ENCODE measurements at places on chromosomes 7 and 10. TPM values are rescaled to one million over a fixed set of nuclear protein-coding genes. Genes with fewer than 3 reads are reported as not detected.

DLG5 gene
- total RNA-seq: 47.5 TPM

- peak; percentile 88 for ATAC-seq
Measured at GRCh38 chr7:76234931-76235441, 33.3 kb downstream of the SRRM3 start.

DNA sequence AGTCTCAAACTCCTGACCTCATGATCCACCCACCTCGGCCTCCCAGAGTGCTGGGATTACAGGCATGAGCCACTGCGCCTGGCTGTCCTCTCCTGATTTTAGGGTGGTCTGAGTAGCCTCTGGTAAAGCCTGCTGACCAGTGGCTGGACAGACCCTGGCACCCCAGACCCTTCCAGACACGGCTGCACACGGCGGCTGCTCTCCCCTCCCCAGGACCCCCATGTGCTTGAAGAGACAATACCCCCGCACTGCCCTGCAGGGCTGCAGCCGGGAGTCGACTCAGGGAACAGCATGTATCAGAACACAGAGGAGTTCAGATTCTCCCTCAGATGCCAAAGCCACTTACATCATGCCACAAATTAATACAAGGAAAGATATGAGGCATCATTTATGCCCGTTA, 58.3 kb upstream of the CFAP46 start:
- no peak for ATAC-seq

DNA sequence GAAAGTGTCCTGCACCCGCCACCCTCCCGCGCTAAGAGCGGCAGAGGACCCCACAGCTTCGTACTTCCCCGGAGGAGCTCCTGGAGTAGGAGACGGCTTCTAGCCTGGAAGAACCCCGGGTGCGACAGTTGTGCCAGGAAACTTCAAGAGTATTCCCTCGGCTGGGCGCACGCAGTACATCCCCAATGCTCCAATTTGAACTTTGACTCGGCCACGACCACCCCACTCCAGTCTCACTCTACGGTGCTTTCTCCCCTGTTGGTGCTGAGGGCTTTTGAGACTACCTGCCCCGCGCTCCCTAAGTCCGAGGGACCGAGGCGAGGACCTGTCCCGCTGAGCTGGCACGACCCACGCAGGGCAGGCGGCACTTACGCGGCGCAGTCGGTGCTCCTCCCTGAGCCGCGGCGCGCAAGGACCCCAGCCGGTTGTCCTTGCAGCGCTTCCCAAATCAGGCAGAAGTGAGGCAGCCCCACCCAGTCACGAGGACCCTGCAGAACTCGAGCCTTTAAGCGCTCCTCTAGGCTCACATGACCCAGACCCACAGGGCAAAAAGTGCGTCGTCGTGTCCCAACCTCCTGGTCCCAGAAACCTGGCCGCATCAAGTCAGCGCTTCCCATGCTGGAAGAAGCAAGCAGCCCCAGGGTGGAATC, at the start of gene CPVL:
CPVL (minus strand) TSS at position 481 of the 650 bp plus-strand sequence. CDS start 25,476 bp downstream, outside the sequence.
- ATAC-seq: peak; percentile 79

DNA sequence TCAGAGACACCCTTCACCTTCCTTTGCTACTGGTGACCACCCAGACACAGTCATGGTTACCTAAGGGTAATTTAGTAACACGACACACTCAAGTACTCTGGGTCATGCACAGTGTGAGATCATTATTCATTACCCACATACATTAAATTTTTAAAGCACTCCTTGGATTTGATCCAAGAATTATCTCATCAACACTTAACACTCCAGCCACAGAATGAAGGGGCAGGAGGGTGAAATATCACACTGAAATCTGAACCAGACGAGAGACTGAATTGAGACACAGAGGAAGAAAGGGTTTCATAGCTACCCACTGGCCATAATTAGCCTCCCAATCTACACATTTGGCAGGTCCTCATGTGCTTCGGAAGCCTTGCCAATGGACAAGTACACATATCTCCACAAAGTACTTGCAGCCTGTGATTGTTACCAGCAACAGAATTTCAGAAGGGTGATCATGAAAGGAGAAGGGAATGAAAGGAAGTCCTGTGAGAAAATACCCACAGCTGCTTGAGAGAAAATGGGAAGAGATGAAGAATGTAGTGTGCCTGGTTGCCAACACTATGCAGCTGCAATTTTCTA, 189.3 kb downstream of the POLR1F start:
- peak; percentile 52 for ATAC-seq

GRCh38 chr10:86723009-86723408, 33.4 kb upstream of the BMPR1A start:
- ATAC-seq: no peak

PAX4 gene
- not detected for total RNA-seq

PLOD3 gene
- total RNA-seq: 12.3 TPM

PLA2G12B gene
- total RNA-seq: 0.49 TPM

DNA sequence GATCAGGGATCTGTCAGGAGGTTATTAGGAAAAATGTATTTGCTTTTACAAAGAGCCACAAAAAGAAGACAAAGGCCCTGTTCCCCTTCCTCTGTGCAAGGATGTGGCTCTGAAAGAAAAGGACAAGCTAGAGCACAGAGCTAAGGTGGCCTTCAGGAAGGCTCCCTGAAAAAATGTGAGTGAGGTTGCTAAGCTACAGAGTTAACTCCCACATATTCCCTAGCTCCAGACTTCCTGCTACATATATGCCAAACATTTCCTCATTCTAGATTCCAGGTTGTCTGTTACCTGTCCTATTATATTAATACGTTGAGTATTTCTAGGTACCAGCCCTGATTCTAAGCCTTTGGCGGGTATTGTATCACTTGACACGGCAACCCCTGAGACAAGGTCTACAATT, 369.0 kb downstream of the PARD3 start:
- no peak for ATAC-seq

DNA sequence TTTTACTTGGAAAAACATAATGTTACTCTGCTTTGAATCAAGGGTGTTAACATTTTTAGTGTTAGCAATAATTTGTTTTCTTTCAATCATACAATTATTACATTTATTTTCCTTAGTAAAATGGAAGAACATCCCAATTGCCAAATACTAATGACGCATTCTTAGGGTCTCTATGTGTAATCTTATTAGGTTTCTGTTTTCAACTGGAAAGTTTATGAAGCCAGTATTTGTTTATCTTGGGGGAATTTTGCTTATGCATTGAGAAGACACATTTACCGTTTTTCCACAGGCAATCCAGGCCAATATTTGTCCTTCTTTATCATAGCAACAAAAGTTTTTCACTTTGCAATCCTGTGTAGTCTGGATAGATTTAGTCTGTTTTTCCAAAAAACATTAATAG, 134.5 kb downstream of the CPED1 start:
- no peak for ATAC-seq

ZKSCAN5 gene
- 17.2 TPM for total RNA-seq

PIP gene
- not detected for total RNA-seq

GRCh38 chr7:21884496-21884895, 61.2 kb downstream of the CDCA7L start:
- no peak for ATAC-seq

DNA sequence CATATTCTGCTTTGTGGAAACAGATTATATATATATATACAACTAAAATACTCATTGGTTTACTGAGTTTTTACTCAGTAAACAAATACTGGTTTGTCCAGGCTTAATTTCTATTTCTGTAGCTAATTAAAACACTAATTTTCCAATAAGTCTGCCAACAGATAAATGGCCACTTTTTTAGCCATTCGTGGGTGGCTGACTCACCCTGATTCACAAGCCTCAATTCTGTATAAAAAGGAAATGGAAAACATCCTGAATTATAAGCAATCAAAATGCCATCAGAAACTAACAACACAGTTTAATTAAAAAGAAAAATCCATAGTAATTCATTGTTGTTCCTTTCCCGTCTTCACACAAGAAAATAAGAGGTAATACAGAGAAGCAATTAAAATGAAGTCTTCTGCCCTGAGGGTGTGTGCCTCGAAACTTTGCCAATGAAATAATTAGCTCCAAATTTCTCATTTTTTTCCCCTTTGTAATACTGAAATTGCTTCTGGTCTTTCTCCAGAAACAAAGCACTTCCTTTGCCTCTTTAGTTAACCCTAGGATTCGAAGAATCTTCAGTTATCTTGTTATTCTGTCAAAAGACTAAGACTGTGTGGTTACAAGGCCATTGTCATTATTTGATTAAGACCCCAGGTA, 118.7 kb upstream of the PTN start:
- no peak for ATAC-seq

GOLGA7B gene
- total RNA-seq: 2.1 TPM

DNA sequence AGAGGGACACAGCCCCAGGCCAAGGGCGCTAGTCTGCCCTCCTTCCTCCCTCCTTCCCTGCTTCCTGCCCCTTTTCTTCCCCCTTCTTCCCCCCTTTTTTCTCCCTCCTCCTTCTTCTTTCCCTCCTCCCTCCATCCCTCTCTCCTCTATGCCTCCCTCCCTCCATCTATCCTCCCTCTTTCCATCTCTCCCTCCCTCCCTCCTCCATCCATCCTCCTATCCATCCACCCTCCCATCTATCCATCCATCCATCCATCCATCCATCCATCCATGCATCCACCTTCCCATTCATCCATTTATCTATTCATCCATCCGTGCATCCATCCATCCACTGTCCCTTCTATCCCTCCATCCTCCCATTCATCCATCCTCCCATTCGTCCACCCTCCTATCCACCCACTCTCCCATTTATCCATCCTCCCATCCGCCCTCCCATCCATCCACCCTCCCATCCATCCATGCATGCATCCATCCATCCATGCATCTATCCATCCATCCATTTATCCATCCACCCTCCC, 24.1 kb upstream of the PSMG3 start:
- ATAC-seq: no peak

DNA sequence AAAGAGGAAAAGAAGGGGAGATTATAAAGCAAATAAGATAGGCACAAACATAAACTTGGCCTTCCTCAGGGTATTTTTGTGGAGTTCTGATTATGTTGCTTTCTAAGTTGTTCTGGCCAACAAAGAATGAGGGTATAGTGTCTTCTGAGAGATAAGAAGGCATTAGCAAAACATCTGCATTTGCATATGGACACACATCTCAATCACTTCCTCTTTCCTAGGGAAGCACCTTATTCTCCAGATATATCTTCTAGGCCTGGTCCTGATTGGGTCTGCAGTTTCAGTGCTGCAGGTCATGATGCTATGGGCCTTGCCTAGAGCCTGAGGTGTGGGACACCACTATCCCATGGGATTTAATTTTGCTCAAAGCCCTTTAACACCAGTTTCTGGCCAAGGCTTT, 308.8 kb upstream of the PHYHIPL start:
- ATAC-seq: no peak

All from motor neuron (in vitro differentiated cells).